ENCODE measurements at places on chromosomes 6 and 20. TPM values are rescaled to one million over a fixed set of nuclear protein-coding genes. Genes with fewer than 3 reads are reported as not detected.

- peak overlapping the region; percentile 89 for H3K27ac ChIP-seq
- H3K4me1 ChIP-seq: no peaks in the 10 kb centered on the region
- H3K4me3 ChIP-seq: peak overlapping the region; percentile 88
- no peaks in the 10 kb centered on the region for H3K27me3 ChIP-seq
- DNase-seq: no peak
These were observed 600 bp upstream of the SYNJ2 start for GRCh38 chr6:157981132-157981394.

DNA sequence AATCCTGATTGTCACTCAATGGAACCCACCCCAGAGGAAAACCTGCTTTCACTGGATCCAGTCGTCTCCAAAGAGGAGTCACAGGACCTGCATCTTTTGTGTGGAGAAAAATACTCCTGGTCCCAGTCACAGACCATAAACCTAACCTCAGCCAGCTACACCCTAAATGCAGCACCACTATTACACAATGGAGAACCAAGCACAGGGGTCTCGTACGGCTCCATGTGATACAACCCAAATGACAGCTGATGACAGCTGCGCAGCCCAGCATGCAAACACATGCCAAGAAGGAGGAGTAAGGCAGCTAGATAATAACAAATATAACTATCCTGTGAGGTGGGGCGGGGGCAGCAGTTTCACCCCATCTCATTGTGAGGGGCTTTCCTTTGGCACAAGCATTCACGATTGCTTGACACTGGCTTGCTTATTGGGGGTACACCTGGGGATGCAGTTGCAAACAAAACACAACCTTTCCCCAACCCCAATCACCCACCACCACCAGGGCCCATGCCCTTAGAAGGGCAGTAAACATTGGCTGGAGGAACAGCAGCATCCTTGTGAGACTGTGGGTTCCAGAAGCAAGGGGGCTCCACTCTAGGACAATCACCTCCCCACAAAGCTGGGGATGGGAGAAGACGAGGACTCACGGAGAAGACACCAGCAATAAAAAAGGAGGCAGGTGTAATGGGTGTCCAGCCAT lies 51.5 kb downstream of the TRERF1 start:
- H3K27me3 ChIP-seq: no peaks in the 10 kb centered on the region
- no peak overlapping the region for H3K4me3 ChIP-seq
- DNase-seq: no peak
- no peaks in the 10 kb centered on the region for H3K36me3 ChIP-seq

DNA sequence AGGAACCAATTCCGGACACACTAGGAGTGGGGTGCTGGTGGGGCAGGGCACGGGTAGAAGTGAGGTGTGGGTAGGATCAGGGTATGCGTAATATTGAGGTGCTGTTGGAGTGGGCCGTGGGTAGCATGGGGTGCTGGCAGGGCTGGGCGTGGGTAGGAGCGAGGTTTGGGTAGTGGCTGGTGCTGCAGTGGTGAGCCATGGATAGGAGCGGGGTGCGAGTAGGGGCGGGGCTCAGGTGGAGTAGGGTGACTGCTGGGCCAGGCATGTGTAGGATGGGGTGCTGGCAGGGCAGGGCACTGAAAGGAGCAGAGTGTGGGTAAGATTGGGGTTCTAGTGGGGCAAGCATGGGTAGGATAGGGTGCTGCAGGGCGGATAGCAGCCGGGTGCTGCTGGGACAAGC lies 114.2 kb upstream of the DUSP22 start:
- H3K27me3 ChIP-seq: no peaks in the 10 kb centered on the region
- H3K36me3 ChIP-seq: no peaks in the 10 kb centered on the region
- H3K4me1 ChIP-seq: no peaks in the 10 kb centered on the region

GRCh38 chr6:135256866-135257265 lies 75.8 kb downstream of the MYB start:
- H3K4me1 ChIP-seq: no peaks in the 10 kb centered on the region
- DNase-seq: no peak
- no peaks in the 10 kb centered on the region for H3K27me3 ChIP-seq
- no peak overlapping the region for H3K4me3 ChIP-seq
- no peak overlapping the region for H3K27ac ChIP-seq

- no peak overlapping the region for H3K4me3 ChIP-seq
- H3K4me1 ChIP-seq: no peaks in the 10 kb centered on the region
- no peak overlapping the region for H3K27ac ChIP-seq
These were observed 5.7 kb downstream of the ELOVL4 start for GRCh38 chr6:79941489-79942151.

GRCh38 chr6:133768656-133769295 lies 120.1 kb upstream of the TCF21 start:
- no peaks in the 10 kb centered on the region for H3K4me1 ChIP-seq
- no peak overlapping the region for H3K27ac ChIP-seq
- no peaks in the 10 kb centered on the region for H3K36me3 ChIP-seq
- H3K4me3 ChIP-seq: no peak overlapping the region
- no peaks in the 10 kb centered on the region for H3K27me3 ChIP-seq

- H3K27ac ChIP-seq: no peak overlapping the region
- H3K36me3 ChIP-seq: no peaks in the 10 kb centered on the region
- no peak overlapping the region for H3K4me3 ChIP-seq
- no peaks in the 10 kb centered on the region for H3K27me3 ChIP-seq
These were observed 15.1 kb upstream of the SLC22A2 start for GRCh38 chr6:160273750-160274149.

DNA sequence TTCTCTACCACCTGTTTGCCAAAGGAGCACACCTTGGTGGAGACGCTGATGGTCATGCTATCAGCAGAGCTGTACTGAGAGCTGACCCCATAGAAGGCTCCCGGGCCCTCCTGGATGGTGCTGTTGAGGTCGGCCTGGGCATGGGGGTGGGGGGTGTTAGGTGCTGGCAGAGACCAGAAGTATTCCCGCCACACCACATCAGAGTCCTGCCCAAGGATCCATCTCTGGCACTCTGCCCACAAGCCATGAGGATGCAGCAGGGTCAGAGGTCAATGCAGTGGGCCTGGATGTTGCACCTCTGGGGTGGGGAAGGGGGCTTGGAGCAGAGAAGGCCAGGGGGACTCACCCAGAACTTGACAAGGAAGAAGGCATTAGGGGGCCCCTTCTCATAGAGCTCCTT lies 7.4 kb downstream of the RPL10A start:
- H3K4me1 ChIP-seq: no peaks in the 10 kb centered on the region
- no peak for DNase-seq
- H3K27me3 ChIP-seq: no peaks in the 10 kb centered on the region
- H3K36me3 ChIP-seq: no peaks in the 10 kb centered on the region

- peaks cover 3% of the 10 kb centered on the region for H3K36me3 ChIP-seq
- no peak for DNase-seq
- H3K4me1 ChIP-seq: no peaks in the 10 kb centered on the region
These were observed 28.3 kb downstream of the CDK5RAP1 start for GRCh38 chr20:33372993-33373441.

DNA sequence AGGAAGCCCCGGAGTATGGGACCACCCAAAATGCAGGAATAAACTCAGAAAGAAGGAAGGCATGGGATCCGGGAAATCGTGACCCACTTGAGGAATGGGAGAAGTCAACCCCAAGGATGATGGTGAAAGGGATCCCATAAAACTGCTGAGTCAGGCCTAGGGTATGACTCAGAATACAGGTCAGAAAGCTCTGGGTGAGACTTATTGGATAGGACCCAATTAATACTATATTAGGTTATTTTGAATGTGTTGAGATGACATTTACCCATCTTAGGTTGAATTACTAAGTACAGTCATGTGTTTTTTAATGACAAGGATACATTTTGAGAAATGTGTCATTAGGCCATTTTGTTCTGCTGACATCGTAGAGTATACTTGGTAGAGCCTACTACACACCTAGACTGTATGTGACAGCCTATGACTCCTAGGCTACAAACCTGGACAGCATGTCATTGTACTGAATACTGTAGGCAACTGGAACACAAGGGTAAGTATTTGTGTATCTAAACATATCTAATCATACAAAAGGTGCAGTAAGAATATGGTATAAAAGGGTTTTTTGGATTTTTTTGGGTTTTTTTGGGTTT lies 17.1 kb upstream of the HIVEP1 start:
- no peaks in the 10 kb centered on the region for H3K4me1 ChIP-seq
- H3K27me3 ChIP-seq: no peaks in the 10 kb centered on the region
- DNase-seq: no peak
- H3K36me3 ChIP-seq: no peaks in the 10 kb centered on the region

DNA sequence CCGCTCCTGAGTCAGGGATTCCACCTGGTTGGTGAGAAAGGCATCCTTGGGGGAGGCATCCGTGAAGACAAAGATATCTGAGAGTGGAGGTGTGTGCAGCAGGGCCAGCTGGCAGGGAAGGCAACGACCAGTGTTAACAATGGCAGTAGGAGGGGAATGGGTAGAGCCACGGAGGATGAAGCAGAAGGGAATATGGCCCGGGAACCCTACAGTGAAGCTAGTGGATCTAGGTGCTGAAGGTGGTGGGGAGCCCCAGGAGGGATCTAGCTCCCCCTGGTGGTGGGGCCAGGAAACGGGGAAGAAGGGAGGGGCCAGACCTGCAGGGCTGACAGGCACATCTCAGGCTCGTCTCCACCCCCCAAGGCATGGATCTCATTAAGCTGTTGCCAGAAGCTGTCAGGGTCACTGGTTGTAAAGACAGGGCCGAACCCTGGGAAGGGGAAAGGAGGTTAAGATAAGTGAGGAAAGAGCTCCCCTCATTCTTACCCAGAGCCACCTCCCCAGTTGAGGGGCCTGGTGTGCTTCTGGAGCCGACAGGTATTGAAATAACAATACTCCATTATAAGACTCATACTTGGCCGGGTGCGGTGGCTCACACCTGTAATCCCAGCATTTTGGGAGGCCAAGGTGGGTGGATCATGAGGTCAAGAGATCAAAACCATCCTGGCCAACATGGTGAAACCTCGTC lies 7.3 kb downstream of the VWA7 start:
- no peaks in the 10 kb centered on the region for H3K4me1 ChIP-seq
- H3K36me3 ChIP-seq: no peaks in the 10 kb centered on the region
- H3K4me3 ChIP-seq: no peak overlapping the region
- H3K27ac ChIP-seq: no peak overlapping the region
- H3K27me3 ChIP-seq: no peaks in the 10 kb centered on the region
- peak; percentile 65 for DNase-seq

DNA sequence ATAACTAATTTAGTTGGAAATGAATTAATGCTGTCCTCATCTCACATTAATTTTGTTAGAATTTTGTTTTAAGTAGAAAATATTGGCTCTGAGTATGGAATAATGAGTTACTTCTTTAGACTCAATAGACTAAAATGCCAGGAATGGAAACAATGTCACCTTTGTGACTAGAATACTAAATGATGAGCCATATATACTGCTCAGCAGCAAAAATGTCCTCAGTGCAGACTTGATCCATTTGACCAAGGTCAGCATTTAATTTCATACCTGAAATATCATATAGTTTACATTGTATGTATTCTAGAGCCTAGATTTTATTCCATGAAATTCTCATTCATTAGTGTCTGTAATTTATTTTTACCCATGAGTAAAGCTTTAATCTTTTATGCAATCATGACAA lies 217.7 kb downstream of the ADGRB3 start:
- H3K27ac ChIP-seq: no peak overlapping the region
- no peaks in the 10 kb centered on the region for H3K4me1 ChIP-seq
- no peaks in the 10 kb centered on the region for H3K27me3 ChIP-seq
- no peak for DNase-seq

DNA sequence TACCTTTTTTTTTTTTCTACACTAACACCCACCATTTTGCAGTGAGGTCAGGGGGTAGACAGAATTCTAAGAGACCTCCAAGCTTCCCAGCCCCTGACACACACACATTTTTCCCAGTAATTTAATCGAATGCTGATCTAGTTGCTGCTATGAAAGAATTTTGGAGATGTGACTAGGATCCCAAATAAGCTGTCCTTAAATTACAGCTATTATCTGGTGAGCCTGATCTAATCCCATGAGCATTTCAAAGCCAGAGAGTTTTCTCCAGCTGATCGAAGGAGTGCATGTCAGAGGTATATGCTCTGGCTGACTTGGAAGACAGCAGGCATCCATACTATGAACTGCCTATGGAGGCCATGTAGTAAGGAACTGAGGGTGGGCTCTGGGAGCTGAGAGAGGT lies 503.8 kb upstream of the MARCKS start:
- no peak overlapping the region for H3K27ac ChIP-seq
- DNase-seq: no peak
- no peaks in the 10 kb centered on the region for H3K27me3 ChIP-seq
- no peaks in the 10 kb centered on the region for H3K4me1 ChIP-seq
- H3K4me3 ChIP-seq: no peak overlapping the region
- no peaks in the 10 kb centered on the region for H3K36me3 ChIP-seq

GRCh38 chr20:18421608-18422007 lies 45.2 kb downstream of the DZANK1 start:
- H3K27me3 ChIP-seq: no peaks in the 10 kb centered on the region
- H3K4me3 ChIP-seq: no peak overlapping the region
- H3K27ac ChIP-seq: no peak overlapping the region
- no peaks in the 10 kb centered on the region for H3K4me1 ChIP-seq
- H3K36me3 ChIP-seq: no peaks in the 10 kb centered on the region

DNA sequence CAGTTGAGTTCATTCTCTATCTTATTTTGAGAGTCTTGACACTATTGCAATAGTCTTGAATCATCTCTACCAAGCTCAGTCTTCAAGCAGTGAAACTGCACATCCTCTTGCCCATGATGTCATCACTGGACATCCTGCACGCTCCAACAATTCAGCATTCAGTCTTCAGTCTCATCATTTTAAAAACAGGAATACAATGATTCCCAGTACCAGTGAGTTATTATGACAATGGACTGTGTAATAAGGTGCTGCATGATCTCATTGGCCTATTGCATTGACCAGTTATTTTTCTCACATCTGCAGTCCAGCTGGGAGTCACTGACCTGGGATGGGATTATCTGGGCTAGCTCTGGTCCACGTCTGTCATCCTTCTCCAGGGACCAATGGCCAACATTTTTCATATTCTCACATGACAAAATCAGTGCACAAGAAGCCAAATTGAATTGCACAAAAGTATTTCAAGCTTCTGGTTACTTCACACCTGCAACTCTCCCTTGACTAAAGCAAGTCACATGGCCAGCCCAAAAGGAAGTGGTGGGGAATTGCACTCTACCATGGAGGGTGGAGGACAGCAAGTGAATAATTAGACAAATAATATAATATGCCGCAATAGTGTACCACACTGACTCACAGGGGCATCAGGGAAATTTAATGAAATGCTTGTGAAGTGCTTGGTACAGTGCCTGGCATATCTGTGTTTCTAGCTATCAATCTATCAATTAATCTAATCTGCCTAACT lies 6.4 kb upstream of the CST2 start:
- no peaks in the 10 kb centered on the region for H3K36me3 ChIP-seq
- no peaks in the 10 kb centered on the region for H3K4me1 ChIP-seq
- H3K27ac ChIP-seq: no peak overlapping the region
- no peak overlapping the region for H3K4me3 ChIP-seq
- DNase-seq: no peak
- H3K27me3 ChIP-seq: no peaks in the 10 kb centered on the region

DNA sequence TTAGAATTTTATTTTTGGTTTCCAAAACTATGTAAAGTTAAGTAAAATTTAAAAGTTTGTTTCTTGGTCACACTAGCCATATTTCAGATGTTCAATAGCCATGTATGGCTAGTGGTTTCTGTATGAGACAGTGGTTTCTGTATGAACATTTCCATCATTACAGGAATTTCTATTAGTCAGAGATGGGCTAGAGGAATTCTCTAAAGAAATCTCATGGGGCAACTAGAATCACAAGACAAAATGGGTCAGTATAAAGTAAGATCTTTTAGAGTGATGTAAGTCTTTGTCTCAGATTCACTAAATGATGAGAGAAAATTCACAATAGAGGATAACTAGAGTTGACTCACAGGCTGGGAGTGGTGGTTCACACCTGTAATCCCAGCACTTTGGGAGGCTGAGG lies 149.0 kb downstream of the FUT9 start:
- H3K27ac ChIP-seq: no peak overlapping the region
- no peaks in the 10 kb centered on the region for H3K36me3 ChIP-seq
- no peaks in the 10 kb centered on the region for H3K27me3 ChIP-seq
- no peak overlapping the region for H3K4me3 ChIP-seq
- H3K4me1 ChIP-seq: no peaks in the 10 kb centered on the region

Gene TPBG
- total RNA-seq: 24.7 TPM

Gene CYP39A1
- 17.6 TPM for total RNA-seq

Gene PPIL4
- 27.2 TPM for total RNA-seq

Gene PHACTR3
- total RNA-seq: 0.34 TPM

Gene SYCP2
- 10.6 TPM for total RNA-seq

Gene NOX3
- not detected for total RNA-seq

Measured in prostate gland (tissue), 2 donors.